ENCODE measurements at places on chromosomes 12 and 14. TPM values are rescaled to one million over a fixed set of nuclear protein-coding genes. Genes with fewer than 3 reads are reported as not detected.
A peak's percentile ranks its signal among the peaks of the same experiment; 100 is the strongest.

GRCh38 chr12:1974812-1975211 lies 29.4 kb downstream of the DCP1B start:
- H3K36me3 ChIP-seq = no peaks in the 10 kb centered on the region
- no peak for DNase-seq
- no peak overlapping the region for H3K4me3 ChIP-seq
- H3K27me3 ChIP-seq = no peaks in the 10 kb centered on the region
- H3K4me1 ChIP-seq = no peaks in the 10 kb centered on the region

- no peaks in the 10 kb centered on the region for H3K4me1 ChIP-seq
- no peak overlapping the region for H3K27ac ChIP-seq
- no peak for DNase-seq
- peaks cover 70% of the 10 kb centered on the region for H3K27me3 ChIP-seq
- no peak overlapping the region for H3K4me3 ChIP-seq
Observed at GRCh38 chr12:128771681-128772080, 52.1 kb downstream of the SLC15A4 start.

- H3K27me3 ChIP-seq = peaks cover 8% of the 10 kb centered on the region
- H3K4me3 ChIP-seq = no peak overlapping the region
- H3K4me1 ChIP-seq = no peaks in the 10 kb centered on the region
- DNase-seq = no peak
Observed at GRCh38 chr14:89648510-89648909, 231.5 kb upstream of the FOXN3 start.

- peaks cover 7% of the 10 kb centered on the region for H3K27me3 ChIP-seq
- H3K4me3 ChIP-seq = no peak overlapping the region
- no peak overlapping the region for H3K27ac ChIP-seq
- no peaks in the 10 kb centered on the region for H3K4me1 ChIP-seq
Observed at GRCh38 chr12:109266106-109266879, 42.8 kb downstream of the FOXN4 start.

DNA sequence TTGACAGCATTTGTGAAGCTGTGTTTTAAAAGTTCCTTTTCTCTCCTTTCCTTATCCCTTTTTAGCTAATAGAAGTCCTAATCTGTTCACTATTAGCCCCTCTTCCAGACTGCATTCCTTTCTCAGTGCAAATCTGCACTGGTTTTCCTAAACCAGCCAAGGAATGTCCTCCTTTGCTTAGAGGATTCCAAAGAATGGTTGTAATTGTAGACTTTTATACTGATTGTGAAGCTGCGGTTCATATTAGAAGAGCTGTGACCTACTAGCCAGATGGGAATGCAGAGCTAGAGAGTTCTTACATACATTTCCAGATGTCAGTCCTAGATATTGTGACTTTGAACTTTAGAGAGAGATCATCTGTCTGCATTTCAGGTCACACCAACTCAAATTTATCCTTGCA lies 79.8 kb downstream of the MYRFL start:
- H3K4me1 ChIP-seq = peaks cover 8% of the 10 kb centered on the region
- no peak for DNase-seq
- no peaks in the 10 kb centered on the region for H3K36me3 ChIP-seq
- no peak overlapping the region for H3K27ac ChIP-seq
- no peaks in the 10 kb centered on the region for H3K27me3 ChIP-seq

DNA sequence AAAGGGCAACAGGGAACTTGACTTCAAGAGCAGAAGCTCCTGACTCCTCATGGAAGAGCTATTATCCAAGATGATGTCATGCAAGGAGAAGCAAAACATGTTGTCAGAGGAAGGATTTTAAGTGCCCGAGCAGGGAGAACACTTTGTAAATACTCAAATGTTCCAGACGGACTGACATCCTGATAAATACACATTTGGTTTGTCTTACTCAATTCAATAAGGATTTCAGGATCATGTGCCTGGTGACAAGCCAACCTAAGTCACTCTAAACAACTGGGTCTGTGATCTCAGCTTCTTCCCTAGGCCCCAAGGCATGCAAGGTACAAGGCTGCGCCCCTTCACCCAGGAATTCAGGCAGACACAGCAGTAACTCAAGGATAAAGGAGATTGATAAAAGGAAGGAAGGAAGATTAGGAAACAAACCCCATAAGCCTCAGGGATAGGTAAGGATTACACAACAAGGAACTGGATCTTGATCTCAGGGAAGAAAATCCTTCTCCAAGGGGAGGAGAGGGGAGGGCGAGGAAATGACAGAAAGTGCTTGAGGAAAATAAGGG lies 26.8 kb upstream of the CEBPE start:
- no peak for DNase-seq
- no peak overlapping the region for H3K4me3 ChIP-seq
- peak overlapping the region; percentile 45 for H3K27ac ChIP-seq
- no peaks in the 10 kb centered on the region for H3K27me3 ChIP-seq
- H3K4me1 ChIP-seq = peaks cover 37% of the 10 kb centered on the region

DNA sequence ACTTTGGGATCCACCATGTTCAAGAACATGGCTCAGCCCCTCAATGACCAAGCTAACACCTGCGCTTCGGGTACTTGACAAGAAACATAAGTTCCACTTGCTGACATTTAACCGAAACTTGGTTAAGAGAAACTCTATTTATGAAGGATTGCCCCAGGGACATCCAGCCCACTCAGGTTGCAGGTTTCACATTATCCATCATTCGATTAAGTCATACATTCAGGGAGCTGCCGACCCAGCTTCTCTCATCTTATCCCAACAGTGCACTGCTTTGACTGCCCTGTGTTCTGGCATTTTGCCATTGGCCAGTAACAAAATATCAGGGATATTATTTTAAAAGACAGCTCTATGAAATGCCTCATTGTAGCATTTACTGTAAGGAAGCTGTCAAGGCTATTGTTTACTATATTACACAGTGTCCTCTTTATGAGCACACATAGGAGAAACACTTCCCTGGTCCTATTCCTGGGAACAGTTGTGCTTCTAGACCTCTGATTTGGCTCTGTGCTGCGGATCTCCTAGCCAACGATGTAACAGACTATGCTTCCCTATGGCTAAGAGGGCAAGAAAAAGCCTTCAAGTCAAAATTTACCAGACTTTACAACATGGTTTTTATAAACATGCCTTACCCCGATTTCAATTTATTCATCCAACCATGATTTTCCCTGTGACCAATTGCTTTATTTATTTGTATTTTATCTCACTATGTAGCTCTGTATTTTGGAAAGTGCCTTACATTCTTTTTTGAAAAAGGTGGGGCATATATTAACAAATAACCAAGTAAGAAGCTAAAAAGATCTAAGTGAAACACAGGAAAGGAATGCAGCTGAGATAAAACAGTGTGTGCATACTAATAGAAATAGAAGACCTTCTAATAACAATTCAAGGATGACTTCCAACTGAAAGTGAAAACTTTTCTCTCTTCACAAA lies 109.3 kb downstream of the ITPR2 start:
- no peak overlapping the region for H3K27ac ChIP-seq
- no peaks in the 10 kb centered on the region for H3K27me3 ChIP-seq
- no peak overlapping the region for H3K4me3 ChIP-seq

DNA sequence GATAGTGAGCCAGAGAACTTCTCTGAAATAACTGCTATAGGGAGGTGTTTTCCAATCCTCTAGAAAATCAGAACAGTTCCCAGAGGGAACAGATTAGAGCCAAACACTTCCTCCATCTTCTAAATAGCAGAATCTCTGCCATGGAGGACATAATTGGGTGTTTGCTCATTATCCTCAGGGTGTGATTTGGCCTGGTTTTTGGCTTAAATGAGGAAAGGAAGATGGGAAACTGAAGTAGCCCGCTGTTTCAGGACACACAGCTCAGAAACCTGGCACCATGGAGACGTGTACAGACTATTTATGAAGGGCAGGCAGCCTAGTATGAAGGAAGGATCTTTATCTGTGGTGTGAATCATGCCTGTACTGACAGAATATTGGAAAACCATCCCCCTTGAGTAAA lies 231.7 kb upstream of the PRKD1 start:
- no peaks in the 10 kb centered on the region for H3K4me1 ChIP-seq
- no peaks in the 10 kb centered on the region for H3K36me3 ChIP-seq
- no peak overlapping the region for H3K4me3 ChIP-seq
- DNase-seq = no peak
- no peaks in the 10 kb centered on the region for H3K27me3 ChIP-seq
- H3K27ac ChIP-seq = no peak overlapping the region

DNA sequence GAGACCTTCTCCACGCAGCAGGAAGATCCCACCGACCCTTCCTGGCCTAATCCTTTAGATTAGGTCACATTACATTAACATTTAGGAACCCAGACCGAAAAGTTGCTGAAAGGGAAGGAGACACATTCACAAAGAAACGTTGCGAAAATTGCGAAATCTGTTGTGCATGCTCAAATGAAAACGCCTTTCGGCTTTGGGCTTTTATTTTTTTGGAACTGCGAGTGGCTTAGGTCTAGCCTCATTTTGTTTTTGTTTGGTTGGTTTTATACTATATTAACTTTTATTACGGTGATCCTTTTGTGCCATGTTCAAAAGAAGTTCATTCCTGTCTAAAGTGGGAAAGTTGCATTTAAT lies 1.5 kb downstream of the MYF6 start:
- H3K27me3 ChIP-seq = no peaks in the 10 kb centered on the region
- no peak overlapping the region for H3K4me3 ChIP-seq
- H3K4me1 ChIP-seq = peaks cover 1% of the 10 kb centered on the region
- H3K27ac ChIP-seq = no peak overlapping the region
- no peak for DNase-seq
- no peaks in the 10 kb centered on the region for H3K36me3 ChIP-seq

DNA sequence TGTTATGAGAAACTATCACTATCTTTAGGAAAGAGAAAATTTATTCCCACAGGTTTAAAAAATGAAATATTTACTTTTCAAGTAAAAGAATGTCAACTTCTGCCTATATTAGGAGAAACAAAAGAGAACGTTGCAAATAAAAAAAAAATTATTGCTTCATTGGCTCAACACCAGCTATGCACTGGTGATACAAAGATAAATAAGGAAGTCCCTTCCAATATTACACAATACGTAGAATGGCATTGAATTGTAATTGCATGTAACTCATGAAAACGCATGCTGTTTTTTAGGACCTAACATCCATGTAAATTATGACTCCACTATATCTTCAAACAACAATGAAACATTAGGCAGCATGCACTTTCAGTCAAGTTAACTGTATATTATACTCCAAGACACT lies 56.4 kb upstream of the RERGL start:
- no peak overlapping the region for H3K27ac ChIP-seq
- no peak for DNase-seq
- no peaks in the 10 kb centered on the region for H3K27me3 ChIP-seq
- H3K4me3 ChIP-seq = no peak overlapping the region
- H3K36me3 ChIP-seq = no peaks in the 10 kb centered on the region

DNA sequence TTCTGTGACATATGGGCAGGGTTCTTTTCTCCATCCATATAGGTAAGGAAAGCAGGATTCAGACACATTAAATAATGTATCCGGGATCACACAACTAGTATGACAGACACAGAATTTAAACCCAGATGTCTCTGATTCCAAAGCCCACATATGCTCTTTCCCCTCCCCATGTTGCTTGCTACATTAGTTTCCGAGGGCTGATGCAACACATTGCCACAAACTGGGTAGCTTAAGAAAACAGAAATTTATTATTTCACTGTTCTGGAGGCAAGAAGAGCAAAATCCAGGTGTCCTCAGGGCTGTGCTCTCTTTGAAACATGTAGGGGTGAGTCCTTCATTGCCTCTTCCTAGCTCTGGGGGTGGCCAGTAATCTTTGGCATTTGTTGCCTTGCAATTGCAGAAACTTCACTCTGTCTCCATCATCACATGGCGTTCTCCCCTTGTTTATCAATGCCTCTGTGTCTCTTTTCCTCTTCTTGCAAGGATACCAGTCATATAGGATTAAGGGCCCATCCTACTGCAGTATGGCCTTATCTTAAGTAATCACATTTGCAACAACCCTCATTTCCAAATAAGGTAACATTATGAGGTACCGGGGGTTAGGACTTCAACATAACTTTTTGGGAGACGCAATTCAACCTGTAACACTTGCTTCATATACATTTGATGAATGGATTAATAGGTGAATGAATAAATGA lies 83.0 kb upstream of the CCND2 start:
- no peaks in the 10 kb centered on the region for H3K36me3 ChIP-seq
- H3K4me1 ChIP-seq = no peaks in the 10 kb centered on the region
- H3K27ac ChIP-seq = no peak overlapping the region
- no peak overlapping the region for H3K4me3 ChIP-seq

- H3K36me3 ChIP-seq = no peaks in the 10 kb centered on the region
- no peak overlapping the region for H3K27ac ChIP-seq
- peaks cover 33% of the 10 kb centered on the region for H3K4me1 ChIP-seq
- H3K4me3 ChIP-seq = no peak overlapping the region
- DNase-seq = peak; percentile 38
Observed at GRCh38 chr14:31947680-31948595, 129.2 kb upstream of the ARHGAP5 start.

GRCh38 chr14:66114071-66114470 lies 372.1 kb upstream of the CCDC196 start:
- 0 out of 2 replicates have a peak, but pooled peaks cover 2% of the 10 kb centered on the region for H3K36me3 ChIP-seq

DNA sequence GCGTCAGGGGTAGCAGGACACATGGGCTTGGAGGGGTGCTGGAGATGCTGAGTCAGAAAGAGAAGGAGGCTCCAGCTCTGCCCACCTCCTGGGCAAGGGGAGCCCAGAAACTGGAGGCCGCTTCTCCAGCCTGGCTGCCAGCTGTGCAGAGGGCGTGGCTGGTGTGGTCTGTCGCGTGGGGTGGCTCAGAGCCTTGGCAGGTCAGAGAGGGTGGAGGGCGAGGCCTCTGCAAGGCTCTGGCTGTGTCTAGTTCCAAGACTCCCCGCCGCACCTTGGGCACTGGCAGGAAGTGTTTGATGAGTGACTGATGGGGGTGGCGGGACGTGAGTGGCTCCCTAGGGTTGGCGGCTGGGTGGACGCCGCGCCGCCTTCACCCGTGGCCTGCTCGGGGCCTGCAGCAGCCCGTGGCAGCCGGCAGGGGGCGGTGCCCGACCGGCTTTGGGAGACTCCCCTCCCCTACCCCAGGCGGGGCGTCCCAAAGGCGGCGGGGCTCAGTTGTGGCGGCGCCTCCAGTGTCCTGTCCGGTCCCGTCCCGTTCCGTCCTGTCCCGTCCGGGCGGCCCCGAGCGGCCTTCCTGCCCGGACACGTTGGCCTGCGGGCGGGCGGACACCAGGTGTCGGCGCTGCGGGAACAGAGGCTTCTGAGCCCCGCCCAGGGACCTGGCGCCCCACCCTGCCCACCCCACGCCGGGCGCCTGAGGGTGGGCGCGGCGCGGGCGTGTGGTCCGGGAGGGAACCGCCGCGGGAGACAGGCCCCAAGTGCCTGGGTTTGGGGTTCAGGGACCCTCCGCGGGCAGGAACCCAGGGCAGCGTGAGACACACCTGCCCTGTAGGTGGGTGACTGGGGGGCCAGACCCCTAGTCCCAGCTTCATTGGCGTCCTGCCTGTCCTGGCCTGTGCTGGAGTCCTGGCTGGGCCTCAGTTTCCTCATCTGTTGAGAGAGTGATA lies 39.7 kb downstream of the KRT80 start:
- peaks cover 88% of the 10 kb centered on the region for H3K4me1 ChIP-seq
- H3K36me3 ChIP-seq = no peaks in the 10 kb centered on the region

DNA sequence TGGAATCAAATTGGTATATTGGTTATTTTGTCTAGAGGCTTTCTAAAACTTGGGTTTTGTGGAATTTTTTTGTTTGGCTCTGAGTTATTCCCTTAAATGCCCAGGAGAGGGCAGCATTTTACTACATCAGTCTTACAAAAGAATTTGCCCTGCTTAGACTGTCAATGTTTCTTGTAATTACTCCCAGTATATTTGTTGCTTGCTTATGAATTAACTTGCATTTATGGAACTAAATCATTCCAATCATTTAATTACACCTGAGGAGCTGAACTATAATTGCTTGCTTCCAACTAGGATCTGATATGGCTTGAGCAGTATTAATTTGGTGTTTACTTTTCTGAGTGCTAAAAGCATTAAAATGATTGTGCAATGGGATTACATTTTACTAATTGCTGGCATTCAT lies 48.7 kb downstream of the MIPOL1 start:
- H3K4me1 ChIP-seq = peaks cover 5% of the 10 kb centered on the region
- no peak overlapping the region for H3K27ac ChIP-seq
- no peak for DNase-seq
- H3K27me3 ChIP-seq = no peaks in the 10 kb centered on the region

CACNA2D4 gene
- not detected for total RNA-seq

KHNYN gene
- total RNA-seq = 51.5 TPM

CIDEB gene
- not detected for total RNA-seq

GPR84 gene
- not detected for total RNA-seq

Data from PC-9 (cell line).